ENCODE measurements at places on chromosomes 3 and 15.
A peak's percentile ranks its signal among the peaks of the same experiment; 100 is the strongest.

- no peak for DNase-seq
These were observed 150.2 kb downstream of the IMPG2 start for GRCh38 chr3:101170062-101170771.

DNA sequence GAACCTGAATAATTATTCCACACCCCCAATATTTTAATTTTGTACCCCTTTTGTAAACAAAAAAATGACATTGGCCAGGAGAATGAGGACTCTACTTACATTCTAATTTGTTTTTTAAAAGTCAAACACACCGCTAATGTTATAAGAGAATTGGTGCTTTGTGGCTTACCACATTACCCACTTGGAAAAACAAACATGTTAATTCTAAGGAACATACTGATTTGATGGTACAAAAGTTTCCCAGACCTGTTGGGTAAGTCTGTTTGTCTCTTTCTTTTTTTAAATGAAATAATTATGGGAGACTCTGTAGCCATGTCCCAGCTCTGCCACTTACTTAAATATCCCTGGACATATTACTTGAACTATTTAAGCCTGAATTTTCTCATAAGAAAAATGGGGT lies 352.5 kb upstream of the C2CD4B start:
- DNase-seq, result no peak

DNA sequence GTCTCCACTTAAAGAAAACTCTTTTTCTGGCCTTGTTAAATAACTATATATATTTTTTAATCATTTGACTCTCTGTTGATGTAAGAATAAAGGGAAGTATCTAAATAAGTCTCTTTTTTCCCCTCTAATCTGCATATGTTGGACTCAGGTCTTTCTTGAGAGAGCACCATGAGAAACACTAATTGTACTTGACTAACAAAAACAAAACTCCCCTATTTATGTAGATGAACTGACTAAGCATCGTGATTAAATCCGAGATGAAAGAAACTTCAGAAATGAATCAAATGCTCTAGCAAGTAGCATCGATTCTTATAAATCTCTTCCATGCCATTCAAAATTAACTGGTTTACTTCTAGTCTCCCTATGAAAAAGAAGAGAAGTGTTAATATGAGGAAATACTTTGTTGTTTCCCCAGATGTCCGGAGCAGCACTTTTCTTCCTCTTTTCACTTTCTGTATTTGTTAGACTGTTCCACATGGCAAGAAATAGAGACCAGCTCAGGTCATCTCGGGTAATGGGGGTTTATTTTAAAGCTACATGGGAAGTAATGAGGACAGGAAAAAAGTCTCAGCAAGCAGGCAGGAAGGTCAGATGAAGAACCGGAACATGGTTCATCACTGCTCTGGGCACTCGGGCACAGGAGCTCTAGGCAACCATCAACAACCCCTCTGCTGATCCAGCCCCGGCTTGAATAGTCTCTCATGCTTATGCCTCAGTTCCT lies 288.3 kb downstream of the CNTN6 start:
- DNase-seq, result no peak

DNA sequence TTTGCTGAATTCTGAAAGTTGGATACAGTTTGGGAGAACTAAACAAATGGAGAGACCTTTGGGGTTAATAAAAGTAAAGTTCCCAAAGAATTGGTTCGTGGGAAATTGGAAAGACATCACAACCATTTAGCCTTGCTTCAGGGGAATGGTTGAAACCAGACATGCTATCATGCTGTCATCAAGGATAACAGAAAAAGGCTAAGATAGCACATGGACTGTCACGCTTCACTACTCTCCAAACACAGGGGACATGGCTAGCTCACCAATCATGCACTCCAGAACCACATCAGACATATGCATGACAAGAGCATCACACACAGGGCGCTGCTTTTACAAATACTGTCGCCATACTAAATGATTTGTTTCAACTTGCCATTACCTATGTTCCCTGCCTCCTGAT lies 671.7 kb upstream of the ROBO1 start:
- DNase-seq, result no peak

GRCh38 chr15:74464897-74465296 lies 3.9 kb upstream of the UBL7 start:
- no peak for DNase-seq

GRCh38 chr3:24513463-24513862 lies 18.8 kb upstream of the THRB start:
- no peak for DNase-seq

- DNase-seq, result no peak
These were observed 176.3 kb downstream of the MEIS2 start for GRCh38 chr15:36924034-36924433.

- DNase-seq, result peak; percentile 10
These were observed 479.8 kb downstream of the NAALADL2 start for GRCh38 chr3:175338775-175339535.

GRCh38 chr15:70258369-70259027 lies 160.8 kb upstream of the TLE3 start:
- DNase-seq, result no peak

DNA sequence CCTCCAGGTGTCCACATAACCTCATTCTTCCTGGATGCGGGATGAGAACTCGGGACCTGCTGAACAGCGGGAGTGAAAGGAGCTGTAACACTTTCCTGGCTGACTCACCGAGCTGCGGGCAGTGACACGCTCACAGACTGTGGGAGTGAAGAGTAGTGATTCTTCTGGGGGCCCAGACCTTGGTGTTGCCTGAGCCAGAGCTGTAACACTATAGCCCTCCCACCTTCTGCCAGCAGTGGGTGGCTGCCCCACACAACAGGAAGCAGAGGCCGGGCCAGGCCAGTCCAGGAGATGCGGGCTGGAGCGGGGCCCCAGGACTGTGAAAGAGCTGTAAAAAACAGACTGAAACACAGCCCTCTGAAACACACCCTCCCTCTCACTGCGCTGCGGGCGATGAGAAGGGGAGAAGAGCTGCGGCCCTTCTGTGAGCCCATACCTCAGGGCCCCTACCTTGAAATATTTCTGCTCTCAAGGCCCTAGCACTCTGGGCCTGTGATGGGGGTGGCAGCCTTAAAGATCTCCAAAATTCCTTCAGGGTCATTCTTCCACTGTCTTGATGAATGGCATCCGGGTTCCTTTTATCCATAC lies 464.0 kb upstream of the CCDC54 start:
- DNase-seq, result no peak

GRCh38 chr15:67760901-67761300 lies 64.4 kb upstream of the SKOR1 start:
- no peak for DNase-seq

DNA sequence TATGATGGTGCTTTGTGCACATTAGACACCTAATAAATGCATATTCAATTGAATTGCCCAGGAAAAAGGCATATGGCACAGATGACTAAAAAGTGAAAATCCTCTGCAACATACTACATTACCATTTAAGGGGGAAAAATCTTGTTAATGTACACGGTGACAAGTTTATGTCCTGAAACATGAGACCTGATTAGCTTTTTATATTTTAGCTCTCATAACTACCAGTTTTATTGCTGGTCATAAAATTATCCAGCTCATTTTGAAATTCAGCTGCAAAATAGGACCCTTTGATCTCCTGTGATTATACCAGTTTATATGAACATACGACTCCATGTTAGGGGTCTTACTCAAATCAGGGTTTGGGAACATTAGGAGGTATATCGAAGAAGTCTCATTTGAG lies 684.6 kb upstream of the CCDC54 start:
- DNase-seq, result no peak

DNA sequence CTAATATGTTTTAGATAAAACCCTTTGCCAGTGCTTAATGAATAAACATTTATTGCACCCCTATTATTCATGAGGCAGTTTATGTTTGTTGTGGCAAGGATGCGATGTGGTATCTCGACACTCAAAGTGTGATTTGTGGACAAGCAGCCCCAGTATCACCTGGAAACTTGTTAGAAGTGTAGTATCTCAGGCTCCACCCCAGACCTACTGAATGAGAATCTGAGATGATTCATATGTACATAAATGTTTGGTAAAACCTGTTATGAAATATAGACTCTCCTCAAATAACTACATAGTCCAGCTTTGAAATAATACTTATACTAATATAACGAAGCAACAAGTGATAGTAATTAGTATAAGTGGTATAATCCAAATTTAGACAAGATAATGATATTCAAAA lies 914.8 kb downstream of the TUSC7 start:
- no peak for DNase-seq

GRCh38 chr3:137330246-137330645 lies 372.5 kb downstream of the IL20RB start:
- no peak for DNase-seq

DNA sequence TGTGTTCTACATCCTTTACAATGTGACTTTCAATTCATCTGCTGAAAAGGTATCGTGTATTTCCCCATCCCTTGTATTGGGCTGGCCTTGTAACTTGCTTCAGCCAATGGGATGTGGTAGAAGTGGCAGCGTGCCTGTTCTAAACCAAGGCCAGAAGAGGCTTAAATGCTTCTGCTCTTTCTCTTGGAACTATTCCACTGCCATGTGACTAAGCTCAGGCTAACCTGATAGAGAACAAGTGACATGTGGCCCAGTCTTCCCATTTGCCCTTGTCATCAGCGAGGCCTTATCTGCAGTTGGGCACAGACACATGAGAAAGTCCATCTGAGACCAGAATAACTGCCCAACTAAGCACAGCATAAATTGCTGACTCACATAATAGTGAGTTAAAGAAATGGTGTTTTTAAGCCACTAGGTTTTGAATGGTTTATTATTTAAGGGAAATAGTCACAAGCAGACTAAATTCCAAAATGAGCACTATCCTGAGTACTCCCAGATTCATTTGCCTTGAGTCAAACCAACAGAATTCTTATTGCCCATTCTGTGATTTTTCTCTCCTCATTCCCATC lies 230.2 kb downstream of the CPNE4 start:
- DNase-seq, result no peak

- no peak for DNase-seq
These were observed 12.9 kb downstream of the NR2F2 start for GRCh38 chr15:96343113-96344059.

- no peak for DNase-seq
These were observed 4.0 kb downstream of the MAP3K13 start for GRCh38 chr3:185366913-185367312.

DNA sequence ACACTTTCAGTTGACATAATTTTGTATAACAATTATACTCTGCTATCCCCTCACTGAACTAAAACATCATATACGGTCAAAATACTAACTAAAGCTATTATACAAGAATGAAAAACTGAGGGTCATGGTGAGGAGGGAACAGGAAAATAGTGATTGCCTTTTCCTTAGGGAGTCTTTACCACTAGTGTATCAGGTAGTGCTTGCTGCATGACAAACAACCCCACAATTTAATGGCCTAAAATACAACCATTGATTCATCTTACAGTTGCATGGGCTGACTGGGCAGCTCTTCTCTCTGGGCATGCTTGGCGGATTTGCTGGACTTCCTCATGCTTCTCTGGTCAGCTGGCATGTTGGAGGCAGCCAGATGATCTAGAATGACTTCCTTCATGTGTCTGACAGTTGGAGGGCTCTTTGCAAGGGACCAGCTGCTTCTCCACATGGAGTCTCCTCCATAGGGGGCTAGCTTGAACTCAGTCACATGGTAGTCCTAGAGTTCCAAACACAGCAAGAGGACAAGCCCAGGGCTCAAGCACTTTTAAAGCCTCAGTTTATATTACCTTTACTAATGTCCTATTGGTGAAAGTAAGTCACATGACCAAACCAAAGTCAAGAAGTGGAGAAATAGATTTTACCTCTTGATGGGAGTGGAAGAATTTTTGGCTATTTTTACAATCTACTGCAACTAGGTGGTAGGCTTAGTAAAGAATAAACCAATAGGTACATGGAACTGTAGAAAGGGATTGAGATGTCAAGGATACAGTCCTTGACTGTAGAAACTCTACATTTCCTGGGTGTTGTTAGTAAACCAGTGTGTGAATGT lies 18.8 kb downstream of the THAP10 start:
- no peak for DNase-seq

DNA sequence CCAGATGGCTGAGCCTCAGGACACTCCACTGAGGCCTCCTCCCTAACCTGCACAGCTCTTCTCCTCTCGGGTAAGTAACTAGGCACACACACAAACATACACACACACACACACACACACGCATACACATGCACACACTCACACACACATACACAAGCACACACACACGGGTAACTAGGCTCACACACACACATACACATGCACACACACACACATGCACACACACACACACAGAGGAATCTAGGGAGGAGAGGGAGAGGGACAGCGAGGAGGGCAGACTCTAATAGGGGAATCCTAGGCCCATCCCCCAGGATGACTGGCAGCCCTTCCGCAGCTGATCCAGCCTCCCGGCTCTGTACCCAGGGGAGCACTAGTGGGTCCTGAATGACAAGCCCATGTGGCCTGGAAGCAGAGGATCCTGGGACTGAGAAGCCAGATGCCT lies 177.4 kb upstream of the LINGO1 start:
- no peak for DNase-seq

GRCh38 chr3:61323094-61323493 lies 71.8 kb upstream of the FHIT start:
- DNase-seq, result no peak

DNA sequence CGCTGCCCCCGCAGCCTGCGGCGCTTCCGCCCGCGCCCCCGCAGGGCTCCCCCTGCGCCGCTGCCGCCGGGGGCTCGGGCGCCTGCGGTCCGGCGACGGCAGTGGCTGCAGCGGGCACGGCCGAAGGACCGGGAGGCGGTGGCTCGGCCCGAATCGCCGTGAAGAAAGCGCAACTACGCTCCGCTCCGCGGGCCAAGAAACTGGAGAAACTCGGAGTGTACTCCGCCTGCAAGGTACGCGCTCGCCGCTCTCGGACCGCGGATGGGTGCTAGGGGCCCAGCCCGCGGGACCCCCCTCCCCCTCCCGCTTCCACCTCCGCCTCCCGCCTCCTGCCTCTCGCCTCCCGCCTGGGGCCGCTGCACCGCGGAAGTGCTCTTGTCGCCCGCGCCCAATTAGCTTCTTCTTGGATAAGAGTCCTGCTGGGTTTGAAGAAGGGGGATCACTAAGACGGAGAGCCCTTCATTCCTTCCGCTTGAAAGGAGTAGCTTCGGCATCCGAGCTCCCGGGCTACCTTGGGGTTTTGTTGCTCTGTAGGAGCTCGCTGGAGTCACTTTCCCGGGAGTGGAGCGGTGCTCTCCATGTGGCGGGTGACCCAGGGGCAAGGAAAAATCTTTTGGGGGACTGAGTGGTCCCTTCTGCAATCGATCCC lies 426 bp downstream of the KAT2B start:
- peak; percentile 72 for DNase-seq

- DNase-seq, result no peak
These were observed 30.8 kb upstream of the MAGEF1 start for GRCh38 chr3:184742676-184743135.

GRCh38 chr15:90691982-90692773 lies 25.0 kb upstream of the BLM start:
- DNase-seq, result no peak

DNA sequence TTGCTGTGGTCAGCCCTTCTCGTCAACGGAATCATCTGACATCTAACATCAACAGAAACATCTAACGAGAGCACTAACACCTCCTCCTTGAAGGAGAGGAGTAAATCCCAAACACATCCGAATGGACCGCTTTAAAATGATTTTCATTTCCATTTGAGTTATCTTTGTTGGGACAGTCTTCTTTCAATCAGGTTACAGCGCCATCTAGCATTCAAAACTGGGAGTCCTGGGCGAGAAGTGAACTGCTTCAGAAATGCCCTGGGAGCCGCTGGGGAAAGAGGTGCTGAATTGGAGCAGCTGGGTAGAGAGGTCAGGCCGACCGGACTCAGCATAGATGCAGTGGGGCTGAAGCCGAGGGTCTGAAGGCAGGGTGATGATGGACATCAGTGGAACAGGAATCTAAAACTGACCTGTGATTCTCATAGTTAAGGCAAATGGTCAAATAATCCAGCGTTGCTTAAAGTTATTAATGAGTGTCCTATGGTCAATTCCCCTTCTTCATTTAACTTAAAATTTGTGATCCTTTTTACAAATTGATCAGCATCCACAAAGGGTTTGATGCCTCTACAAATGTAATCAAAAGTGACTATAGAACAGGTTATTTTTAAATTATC lies 170.0 kb upstream of the NDN start:
- peak; percentile 43 for DNase-seq

All from A549 (cell line).